ENCODE measurements at places on chromosomes 3 and 15.

DNA sequence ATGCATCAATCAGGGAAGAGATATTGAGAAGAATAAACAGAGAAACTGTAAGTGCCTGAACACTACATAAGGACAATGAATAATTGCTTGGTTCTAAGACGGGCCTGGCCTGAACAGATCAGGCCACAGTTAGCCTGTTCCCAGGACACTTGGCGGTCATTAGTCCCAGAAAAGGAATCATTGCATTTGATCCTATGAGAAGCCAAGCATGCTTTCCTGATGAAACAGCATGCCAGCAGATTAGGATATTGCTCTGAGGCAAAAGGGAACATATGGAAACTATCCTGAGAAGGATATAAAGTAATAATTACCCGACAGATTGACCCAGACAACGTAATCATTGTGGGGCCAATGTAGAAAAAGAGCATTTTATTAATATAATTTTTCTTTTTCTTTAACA is 51.9 kb downstream of the STRIT1 start:
- DNase-seq = no peak

- DNase-seq = no peak
Measured at GRCh38 chr3:66904831-66905493, 93.1 kb upstream of the KBTBD8 start.

- DNase-seq = no peak
Measured at GRCh38 chr15:47541562-47541961, 175.7 kb upstream of the SEMA6D start.

GRCh38 chr15:71752604-71753289 is 57.6 kb upstream of the NR2E3 start:
- no peak for DNase-seq

DNA sequence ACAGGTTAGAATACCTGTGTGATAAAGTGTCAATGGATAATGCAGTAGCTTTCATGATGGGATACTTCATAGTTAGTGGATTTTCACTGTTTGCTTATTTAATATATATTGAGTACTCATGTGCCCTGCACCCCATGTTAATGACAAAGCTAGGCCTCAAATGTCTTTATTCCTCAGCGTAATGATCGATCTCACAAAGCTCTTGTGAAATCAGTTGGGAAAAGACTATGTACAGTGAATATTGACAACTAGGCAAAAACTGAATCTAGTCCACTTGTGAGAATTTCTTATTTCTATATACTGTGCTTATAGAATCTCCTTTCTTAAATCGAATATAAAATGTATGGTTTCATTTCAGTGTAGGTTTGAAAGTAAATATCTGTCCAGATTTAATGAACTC is 17.9 kb downstream of the SMC4 start:
- DNase-seq = no peak

DNA sequence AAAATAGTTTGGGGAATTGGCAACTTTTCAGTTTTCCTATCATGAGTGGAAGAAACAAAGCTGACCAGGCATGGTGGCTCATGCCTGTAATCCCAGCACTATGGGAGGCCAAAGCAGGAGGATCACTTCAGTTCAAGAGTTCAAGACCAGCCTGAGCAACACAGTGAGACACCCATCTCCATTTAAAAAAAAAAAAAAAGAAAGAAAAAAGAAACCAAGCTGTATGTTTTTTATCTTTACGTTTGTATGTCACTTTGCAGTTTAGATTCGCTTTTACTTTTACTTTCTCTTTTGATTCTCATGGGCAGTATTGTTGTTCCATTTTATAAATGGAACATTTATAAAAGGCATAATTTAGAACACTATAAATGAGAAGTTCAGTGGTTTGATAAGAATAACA is 31.2 kb upstream of the TNIK start:
- DNase-seq = no peak

- no peak for DNase-seq
Measured at GRCh38 chr3:97691354-97691753, 73.2 kb upstream of the ARL6 start.

DNA sequence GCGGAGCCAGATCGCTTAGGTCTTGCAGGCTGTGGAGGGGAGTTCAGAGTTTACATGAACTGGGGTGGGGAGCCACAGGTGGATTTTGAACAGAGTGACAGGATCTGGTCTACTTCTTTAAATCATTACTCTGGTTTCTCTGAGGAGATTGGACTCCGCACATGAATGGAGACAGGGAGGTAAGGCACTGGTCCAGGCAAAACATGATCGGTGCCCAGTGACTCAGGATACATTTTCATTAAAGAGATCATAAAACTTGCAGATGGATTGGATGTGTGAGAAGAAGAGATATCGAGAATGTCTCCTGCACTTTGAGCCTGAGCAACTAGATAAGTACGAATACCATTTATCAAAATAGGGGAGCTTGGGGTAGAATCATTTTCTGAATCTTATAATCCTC is 61.8 kb upstream of the CMSS1 start:
- no peak for DNase-seq

- no peak for DNase-seq
Measured at GRCh38 chr3:134944429-134944828, 149.4 kb downstream of the EPHB1 start.

GRCh38 chr3:31240874-31241273 is 291.9 kb upstream of the STT3B start:
- no peak for DNase-seq

DNA sequence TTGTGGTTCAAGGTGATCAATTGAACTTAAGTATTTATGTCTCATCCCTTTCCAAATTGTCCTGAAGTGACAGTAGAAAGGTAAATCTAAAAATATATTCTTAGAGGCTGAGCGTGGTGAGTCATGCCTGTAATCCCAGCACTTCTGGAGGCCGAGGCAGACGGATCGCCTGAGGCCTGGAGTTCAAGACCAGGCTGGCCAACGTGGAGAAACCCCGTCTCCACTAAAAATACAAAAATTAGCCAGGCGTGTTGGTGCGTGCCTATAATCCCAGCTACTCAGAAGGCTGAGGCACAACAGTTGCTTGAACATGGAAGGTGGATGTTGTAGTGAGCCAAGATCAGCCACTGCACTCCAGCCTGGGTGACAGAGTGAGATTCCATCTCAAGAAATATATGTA is 226.6 kb downstream of the DPH6 start:
- DNase-seq = no peak

DNA sequence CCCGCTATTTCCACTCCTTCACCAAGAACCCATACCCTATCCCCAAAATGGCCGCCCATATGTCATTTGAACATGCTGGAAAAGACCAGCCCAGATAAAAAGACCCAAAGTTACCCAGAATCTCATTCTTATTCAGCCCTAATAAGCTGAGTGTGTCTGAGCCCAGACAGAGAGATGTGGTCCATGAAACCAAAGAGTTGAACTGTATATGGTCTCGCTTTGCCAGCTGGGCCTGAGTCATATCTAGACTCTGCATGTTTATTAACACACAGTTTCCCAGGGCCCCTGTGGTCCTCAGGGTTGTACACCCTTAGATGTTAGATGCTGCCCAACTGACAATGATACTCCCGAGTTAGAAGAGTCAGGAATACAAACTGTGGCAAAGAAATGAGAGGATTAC is 201.9 kb upstream of the STRIT1 start:
- DNase-seq = no peak

GRCh38 chr3:195897853-195898415 is 10.4 kb downstream of the TNK2 start:
- no peak for DNase-seq

Measured in esophagus squamous epithelium (tissue), 5 donors.